ENCODE measurements at places on chromosomes 1 and 21.

DNA sequence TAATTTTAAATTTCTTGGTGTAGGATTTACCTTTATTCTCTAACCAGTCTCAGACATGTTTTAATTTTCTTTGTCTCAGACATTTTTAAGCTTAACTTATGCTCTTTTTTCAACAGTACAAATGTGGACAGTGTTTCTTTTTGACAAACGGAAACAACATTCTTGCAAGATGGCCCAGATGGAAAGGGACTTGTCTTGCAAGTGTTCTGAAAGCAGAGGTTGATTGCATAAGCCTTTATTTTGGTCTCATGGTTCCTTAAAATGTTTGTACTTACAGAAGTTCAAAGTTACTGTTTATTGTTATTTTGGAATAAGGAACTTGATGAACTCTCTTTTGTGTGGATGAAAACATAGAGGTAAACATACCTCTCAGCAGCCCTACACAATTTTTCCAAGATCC, 22.9 kb downstream of the SMAP2 start:
- no peak for DNase-seq

DNA sequence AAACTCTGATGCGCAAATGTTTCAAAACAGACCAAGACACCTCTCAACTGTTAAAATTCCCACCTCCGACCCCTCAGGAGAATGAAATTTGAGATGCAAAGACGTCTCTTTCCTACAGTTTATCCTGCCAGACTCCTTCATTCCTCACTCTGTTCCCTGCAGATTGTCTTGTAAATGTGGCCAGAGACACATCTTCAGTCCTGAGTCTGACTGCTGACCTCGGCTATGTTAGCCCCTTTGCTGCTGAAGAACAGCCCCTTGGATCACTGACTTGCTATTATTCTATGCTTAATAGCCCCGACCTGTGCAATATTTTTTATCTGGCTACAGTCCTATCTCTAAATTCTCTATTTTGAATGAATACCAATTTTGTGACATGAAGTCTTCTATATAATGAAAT, 16.6 kb upstream of the ESRRG start:
- DNase-seq, result no peak

DNA sequence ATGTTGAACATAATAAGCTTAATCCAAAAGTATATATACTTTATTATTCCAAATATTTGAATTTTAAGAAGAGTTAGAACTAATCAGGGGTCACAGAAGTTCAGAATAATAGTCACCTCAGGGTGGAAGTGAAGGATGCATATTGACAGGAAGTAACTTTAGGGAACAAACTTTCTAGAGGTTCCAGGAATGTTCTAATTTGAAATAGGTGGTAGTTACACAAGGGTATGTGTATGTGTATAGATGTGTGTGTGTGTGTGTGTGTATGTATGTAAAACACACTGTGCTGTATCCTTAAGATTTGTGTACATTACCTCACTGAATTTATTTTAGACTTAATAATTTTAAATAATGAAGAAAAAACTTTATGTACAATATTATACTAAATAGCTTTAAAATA, 110.4 kb downstream of the ACBD6 start:
- DNase-seq, result no peak

DNA sequence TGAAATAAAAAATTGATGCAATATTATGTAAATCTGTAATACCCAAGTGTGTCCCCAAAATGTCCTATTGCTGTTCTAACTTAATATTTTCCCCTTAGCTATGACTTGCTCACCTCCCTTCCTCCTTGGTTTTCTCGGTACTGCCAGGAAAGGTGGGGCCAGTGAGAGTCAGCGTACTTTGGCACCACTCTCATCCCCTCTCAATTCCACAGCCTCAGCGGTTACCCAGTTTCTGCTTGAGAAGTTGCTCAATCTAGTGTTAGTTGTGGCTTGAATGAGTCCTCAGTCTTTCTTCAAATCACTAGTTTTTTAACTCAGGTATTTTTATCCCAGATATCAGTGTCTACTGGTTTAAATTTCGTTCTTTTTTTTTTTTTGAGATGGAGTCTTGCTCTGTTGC, 32.3 kb downstream of the BCAS2 start:
- no peak for DNase-seq

DNA sequence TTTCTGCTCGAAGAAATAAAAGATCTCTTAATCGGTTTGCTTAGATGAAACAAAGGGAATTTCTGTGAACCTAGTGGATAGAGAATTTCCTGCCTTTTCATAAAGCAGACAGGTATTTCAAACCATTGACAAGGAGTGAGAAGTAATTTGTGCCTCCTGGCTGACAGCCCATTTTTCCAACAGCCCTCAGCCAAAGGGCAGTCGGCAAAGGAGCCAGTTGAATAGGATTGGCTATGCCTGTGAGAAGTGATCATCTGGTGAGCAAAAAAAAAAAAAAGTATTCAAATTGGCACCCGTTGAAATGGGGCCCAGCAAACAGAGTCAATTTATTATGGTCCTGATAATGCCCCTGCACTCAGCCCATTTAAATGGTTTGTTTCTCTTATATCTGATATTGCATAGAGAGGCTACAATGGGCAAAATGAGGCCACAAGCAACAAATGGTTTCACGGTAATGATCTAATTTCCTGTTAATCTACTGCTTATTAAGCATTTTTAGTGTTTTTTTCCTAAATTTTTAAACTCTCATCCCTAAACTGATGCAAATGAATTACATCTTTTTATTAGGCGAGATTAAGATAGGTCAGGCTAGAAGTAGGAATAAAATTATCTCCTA, 477.5 kb downstream of the NUF2 start:
- DNase-seq, result no peak

DNA sequence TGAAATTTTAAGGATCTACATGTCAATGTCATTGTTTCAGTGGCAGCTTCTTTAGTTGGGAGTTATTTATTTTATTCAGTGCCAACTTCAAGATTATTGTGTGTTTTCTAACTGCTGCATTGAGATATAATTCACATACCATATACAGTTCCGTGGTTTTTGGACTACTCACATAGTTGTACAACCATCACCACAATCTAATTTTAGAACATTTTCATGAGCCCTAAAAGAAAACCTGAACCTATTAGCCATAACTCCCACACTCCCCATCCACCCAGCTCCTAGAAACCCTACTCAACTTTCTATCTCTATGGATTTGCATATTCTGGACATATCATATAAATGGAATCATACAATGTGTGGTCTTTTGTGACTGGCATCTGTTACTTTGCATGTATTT, 220.0 kb downstream of the LRRC40 start:
- DNase-seq, result no peak

- no peak for DNase-seq
These were observed 2.7 kb downstream of the FOXE3 start for GRCh38 chr1:47418681-47419325.

- no peak for DNase-seq
These were observed 64.4 kb downstream of the MAP3K7CL start for GRCh38 chr21:29194847-29195246.

GRCh38 chr1:244655186-244655585, 2.3 kb downstream of the DESI2 start:
- no peak for DNase-seq
